CD4-positive, alpha-beta T cell treated with Interleukin-21 for 1 hour (primary cell): ENCODE measurements at places on chromosomes 6 and 20.

GRCh38 chr20:42650191-42650746 is 539.4 kb downstream of the PTPRT start:
- no peak for DNase-seq

DNA sequence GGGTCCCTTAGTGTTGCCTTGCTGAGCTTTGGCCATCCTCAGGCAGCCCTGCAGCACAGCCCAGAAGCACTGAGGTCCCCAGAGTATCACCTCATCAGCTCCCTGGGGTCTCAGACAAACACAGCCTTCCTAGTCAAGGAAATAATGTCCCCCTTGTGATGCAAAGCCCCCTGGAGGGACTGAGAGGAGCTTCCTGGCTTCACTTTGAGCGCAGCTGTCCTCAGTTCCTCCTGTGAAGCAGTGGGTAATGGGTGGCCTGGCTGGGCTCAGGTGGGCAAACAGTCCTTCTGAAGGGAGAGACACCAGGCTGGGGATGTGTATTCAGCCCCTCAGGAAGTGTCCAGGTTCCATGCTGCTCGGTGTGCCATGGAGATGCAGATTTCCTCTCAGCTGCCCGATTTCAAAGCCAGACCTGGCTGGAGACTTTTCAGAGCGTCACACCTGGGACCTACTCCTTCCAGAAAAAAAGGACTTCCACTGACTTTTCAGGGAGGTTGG is 79.2 kb upstream of the FOXA2 start:
- no peak for DNase-seq

GRCh38 chr6:96836631-96837080 is 621 bp downstream of the GPR63 start:
- DNase-seq: no peak

DNA sequence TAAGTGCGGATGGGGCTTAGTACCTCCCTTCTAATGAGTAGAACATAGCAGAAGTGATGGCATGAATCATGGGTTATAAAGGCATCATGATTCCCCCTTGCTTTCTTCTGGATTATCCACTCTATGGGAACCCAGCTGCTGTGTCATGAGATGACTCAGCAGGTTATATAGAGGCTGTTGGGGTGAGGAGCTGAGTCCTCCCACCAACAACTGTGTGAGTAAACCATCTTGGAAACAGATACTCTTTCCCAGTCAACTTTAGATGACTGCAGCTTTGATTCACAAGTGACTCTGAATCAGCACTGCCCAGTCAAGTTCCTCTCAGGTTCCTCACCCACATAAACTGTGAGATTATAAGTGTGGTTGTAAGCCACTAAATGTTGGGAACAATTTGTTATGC is 46.3 kb downstream of the FAM83B start:
- DNase-seq: no peak

DNA sequence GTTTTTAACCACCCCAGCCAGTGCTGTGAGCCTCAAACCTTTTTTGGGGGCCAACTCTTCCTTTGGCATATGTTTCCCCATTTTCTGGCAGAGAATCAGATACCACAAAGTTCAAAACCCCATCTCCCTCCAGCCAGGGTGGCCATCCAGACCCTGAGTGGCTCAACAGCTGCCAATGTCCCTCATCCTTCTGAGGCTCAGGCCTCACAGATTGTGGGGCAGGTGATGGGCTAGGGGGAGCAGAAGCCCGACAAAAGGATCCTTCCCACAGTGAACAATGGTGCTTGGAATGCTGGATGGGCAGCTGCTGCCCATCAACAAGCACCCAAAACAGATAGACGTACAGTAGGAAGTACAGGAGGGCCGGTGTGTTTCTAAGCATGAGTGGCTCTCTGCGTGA is 42.6 kb upstream of the IL17A start:
- no peak for DNase-seq

DNA sequence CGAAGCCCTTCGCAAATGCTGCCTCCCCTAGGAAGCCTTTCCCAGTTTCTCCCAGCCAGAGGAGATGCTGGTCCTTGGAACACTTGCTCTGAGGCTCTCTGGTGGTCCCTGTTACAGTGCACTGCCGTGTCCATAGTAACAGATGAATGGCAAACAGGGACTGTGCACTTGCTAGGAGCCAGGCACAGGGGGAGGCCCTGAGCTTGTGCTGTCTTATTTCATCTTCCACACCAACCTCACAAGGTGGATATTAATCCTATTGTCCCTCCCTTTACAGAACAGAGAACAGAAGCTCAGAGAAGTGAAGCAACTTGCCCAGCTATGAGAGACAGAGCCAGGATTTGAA is 19.0 kb downstream of the SRC start:
- DNase-seq: no peak

DNA sequence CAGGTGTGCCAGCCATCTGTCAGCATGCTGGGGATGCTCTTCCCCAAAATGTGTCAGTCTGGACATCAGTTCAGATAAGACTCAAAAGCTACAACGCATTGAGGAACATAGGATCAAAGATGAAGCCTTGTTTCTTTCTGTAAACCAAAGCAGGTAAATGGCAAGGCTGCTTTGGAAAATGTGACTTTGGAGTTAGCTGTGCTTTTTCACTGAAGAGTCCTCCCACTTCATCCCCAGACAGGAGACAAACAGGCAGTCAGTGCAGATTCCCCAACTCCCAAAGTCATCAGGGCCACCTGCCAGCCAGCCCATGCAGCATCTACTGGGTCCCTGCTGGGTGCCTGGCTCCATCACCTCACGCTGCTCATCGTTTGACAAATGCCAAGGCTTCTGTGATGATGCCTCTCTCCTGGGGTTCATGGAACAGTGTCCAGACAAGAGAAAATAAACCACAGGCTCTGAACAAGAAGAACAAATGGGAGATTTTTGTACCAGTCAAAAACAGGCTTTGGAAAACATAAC is 205.0 kb upstream of the BTBD3 start:
- DNase-seq: no peak

DNA sequence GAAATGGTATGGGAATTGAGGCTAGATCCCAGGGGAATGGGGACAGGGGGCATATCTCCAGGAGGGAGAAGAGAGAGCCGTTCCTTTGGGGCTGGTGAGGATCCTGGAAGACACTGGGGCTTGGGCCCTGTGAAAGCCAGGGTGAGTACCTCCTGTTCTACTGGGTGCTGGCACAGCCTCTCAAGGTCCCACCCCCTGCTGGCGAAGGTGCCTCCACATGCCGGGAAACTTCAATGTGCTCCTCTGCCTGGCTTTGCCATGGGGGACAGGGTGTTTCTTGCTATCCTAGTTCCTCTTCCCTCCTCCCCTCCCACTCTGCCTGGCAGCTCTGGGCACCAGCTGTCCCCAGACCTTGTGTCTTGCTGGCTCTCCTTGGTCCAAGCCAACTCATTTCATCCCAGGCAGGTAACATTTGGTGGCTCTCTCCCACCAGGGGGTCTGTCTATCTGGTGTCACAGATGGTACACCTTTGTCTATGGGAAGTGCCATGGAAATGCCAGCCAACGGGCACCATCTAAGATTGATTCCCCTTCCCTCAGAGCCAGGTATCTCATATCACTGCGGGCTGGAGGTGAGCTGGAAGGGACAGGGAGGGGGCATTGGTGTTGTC is 56.8 kb downstream of the MDGA1 start:
- no peak for DNase-seq

- no peak for DNase-seq
Observed at GRCh38 chr6:87971605-87972262, 75.9 kb upstream of the SPACA1 start.

- no peak for DNase-seq
Observed at GRCh38 chr20:53502820-53503219, 90.8 kb downstream of the ZNF217 start.

DNA sequence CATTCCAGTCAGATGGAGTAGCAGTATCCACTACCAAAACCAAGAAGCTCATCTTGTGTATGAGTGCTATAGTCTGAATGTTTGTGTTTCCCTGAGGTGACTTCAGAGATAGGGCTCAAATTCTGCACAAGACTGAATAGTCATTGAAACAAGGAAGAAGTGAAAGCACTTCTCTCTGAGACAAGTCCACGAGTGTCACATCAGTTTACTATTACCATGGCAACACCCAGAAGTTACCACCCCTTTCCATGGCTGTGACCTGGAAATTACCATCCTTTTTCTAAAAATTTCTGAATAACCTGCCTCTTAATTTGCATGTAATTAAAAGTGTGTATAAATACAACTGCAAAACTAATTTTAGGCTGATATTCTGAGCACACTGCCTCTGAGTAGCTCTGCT is 682.1 kb upstream of the ADGRB3 start:
- no peak for DNase-seq
